Stimulated activated CD4-positive, alpha-beta T cell treated with anti-CD3 and anti-CD28 coated beads, Interleukin-2, amount 100 ng/mL, for 24 hours (primary cell): ENCODE measurements at places on chromosomes 1 and 21.

GRCh38 chr21:39881661-39882060 is 14.4 kb downstream of the PCP4 start:
- DNase-seq = no peak

DNA sequence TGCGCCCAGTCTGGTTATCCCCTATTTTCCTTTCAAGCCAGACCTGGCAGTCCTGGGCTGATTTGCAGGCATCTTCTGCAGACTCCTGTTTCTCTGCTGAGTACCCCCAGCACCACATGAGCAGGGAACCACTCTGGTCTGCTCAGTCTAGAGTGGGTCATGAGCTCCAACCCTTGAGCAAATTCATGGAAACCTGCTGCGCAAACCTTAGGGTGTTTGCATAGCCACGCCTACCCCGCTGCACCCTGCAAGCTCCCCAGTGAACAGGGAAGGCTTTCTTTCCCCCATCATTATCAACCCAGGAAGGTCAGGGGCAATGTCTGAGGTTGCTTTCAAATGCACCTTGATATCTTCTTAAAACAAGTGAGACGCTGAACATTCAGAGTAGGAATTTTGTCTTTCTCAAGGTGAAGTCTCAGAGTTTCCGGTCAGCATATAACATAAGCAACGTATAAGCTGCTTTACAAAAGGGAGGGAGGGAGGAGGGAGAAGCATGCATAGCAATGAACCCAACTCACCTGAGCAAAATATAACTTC is 11.1 kb upstream of the KCNE1 start:
- no peak for DNase-seq

DNA sequence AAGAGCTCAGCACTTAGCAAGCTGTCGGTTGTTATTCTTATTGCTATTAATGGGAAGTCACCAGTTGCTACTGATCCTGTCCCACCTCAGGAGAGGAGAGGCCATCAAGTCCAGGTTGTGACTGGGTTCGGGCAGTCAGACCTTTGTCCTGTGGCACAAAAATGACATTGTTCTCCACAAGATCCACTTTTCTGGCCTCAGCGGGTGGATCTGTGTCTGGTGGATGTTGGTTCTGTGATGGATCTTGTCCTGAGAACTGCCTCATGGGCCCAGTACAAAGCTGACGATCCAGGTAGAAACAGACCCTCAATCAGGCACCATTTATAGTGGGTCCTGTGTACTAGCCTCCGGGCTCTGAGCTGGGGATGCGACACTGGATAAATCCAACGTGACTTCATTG is 26.9 kb downstream of the TRIM67 start:
- no peak for DNase-seq

GRCh38 chr1:218345673-218346390 is 696 bp downstream of the TGFB2 start:
- DNase-seq = peak; percentile 38

DNA sequence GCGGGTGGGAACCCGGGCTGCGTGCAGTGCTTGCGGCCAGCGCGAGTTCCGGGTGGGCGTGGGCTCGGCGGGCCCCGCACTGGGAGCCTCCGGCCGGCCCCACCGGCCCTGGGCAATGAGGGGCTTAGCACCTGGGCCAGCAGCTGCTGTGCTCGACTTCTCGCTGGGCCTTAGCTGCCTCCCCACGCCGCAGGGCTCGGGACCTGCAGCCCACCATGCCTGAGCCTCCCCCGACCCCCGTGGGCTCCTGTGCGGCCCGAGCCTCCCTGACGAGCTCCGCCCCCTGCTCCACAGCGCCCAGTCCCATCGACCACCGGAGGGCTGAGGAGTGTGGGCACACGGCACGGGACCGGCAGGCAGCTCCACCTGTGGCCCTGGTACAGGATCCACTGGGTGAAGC is 23.7 kb upstream of the CLIC4 start:
- no peak for DNase-seq

- DNase-seq = no peak
These were observed 35.2 kb upstream of the ABCA4 start for GRCh38 chr1:94156096-94156625.

- DNase-seq = no peak
These were observed 1.2 kb downstream of the RGL1 start for GRCh38 chr1:183806125-183806524.

GRCh38 chr21:31607791-31608190 is 51.7 kb upstream of the SOD1 start:
- DNase-seq = no peak

DNA sequence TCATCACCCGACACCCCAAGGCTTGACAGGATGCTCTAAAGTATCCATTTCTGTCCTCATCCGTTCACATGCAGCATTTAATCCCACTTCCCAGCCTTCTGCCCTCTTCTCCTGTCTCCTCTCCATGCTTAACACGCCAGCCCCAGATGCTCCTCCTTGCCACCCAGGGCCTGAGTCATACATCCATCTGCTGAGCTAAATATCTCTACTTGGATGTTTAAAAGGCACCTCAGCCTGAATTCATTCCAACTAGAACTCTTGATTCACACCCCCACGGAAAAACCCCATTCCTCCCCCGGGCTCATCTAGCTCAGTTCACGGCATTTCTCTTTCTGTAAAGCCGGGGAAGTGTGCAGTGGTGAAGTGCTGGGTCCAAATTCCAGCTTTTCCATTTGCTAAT is 27.7 kb downstream of the TEX35 start:
- DNase-seq = no peak

DNA sequence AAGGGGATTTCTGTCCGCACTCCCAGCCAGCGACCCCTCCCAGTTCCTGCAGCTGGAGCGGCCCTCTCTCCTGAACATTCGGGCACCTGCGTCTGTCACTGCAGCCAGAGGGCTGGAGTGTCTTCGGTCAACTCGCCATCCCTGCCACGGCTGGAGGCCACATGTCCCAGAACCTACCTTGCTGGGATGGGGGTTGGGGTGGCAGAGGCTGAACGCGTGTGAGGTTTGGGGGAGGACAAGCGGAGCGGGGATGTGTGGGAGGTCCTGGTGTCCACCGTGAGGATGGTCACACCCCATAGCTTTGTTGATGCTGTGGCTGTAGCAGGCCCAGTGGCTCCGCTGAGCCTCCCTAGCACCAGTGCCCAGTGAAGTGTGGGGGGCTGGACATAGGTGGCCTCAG is 14.8 kb upstream of the C1orf174 start:
- DNase-seq = no peak

DNA sequence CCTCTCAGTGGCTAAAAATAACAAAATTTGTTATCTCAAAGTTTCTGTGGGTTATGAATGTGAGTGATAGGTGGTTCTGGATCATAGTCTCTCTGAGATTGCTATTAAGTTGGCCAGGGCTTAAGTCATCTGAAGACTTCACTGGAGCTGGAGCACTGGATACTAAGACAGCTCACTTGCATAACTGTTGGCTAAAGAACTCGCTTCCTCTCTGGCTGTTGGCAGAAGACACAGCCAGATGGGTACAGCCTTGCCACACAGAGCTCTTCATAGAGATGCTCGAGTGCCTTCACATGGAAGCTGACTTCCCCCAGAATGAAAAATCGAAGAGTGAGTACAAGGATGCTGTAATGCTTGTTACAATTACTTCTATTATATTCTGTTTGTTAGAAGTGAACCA is 333.8 kb downstream of the ZP4 start:
- DNase-seq = no peak

- DNase-seq = no peak
These were observed 132.2 kb downstream of the CLIC6 start for GRCh38 chr21:34800797-34801518.

DNA sequence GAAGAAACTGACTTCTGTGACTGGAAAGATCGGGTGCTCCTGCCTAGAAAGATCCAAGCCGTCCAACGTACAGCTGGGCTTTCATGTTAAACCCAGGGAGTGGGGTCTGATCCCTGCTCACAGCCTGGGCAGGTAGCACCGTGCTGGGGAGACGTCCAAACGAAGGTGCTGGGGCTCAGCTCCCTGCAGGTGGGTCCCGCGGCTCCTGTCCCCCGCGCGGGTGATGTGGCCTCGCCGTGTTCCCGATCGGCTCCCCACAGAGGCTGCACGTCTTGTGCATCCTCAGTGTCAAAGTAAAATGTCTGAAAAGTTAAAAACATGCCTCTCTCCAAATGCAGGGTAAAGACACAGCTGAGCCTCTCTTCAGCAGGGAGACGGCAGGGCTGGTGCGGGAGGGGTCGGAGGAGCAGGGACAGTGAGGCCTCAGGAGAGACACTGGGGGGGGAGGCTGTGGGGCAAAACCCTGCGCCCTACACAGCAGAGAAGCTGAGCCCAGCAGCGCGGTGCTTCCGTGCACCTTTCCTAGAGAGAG is 40.1 kb upstream of the COL6A2 start:
- DNase-seq = no peak

DNA sequence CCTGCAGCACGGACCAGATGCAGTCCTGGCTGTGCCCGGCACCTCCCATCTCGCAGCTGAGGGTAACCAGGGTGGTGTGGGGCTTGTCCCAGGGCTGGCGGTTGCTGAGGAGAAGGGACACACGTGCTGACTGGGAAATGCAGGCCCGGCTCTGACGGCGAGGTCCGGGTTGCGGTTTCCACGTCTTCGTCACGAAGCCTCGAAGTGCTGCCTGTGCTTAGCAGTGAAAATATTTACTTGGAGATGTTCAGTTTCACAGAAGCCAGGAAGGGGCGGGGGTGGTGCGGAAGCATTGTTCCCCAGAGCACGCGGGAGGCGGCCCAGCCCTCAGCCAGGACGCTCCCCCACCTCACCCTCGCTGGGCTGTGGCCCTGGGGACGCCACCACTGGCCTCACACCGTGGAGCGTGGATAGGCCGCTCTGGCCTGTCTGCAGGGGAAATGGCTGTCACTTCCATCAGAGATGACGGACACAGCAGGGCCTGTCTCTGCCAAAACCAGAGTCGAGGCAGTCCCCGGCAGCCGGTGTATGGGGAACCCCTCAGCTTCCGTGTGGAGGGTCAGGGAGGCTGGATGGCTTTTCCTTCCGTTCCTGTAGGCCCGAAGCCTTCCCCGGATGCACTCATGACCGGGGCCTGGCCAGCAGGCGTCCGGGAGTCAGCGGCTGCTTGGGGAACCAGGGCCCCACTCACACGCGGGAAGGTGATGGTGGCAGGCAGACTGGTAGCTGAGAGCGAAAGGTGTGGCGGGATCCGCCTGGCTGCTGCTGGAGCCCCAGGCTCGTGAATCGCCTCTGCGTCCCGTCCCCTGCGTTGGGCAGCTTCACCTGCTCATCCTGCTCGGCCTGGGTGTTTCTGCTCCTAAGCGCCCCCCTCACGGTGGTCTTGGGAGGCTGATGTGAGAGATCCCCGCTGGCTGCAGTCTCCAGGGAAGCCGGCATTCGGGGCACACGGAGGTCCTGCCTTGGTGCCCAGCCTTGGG is 14.7 kb upstream of the POFUT2 start:
- peak; percentile 57 for DNase-seq

DNA sequence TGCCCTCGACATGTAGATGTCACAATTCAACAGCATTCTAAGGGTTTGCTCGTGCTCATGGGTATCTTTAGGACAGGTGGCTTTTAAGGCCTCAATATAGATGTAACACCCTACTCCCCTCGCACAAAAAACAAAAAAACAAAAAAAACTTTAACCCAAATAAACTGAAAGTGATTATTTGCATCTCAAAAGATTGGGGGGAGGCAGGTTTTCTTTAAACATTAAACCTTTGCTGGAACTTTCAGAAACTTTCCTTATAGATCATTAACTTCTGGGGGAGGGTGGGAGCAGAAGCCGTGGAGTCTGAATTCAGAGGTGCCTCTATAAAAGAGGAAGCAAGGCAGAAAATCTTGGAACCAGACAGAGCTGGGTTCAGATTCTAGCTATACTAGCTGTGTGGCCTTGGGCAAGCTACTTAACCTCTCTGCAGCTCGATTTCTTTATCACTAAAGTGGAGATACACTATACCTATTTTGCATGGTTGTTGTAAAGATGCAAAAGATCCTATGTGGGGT is 3.2 kb upstream of the KIAA1614 start:
- DNase-seq = no peak

DNA sequence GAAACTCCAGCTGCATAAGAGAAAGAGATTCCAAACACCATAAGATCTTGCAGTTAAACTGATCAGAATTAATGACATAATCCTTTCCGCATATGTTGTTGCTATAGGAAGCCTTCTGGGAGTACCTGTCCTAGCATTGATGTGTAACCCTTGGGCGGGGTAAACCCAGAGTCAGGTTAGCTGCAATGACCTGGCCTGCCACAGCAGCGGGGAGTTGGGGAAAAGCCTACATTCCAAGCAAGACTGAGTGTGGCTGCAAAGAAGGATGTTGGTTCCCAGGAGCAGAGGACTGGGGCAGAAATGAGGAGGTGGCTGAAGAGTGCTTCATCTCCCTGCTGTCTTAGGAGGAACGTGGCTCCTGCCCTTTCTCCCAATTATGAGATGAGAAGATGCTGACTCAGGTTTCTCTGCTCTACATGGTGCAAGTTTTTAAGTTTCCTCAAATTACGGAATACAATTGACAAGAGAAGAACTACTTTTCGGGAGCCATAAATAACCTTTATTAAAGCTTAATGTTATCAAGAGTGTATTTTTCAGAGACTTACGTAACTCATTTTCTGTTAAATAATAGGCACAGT is 142.1 kb downstream of the RYR2 start:
- DNase-seq = no peak

DNA sequence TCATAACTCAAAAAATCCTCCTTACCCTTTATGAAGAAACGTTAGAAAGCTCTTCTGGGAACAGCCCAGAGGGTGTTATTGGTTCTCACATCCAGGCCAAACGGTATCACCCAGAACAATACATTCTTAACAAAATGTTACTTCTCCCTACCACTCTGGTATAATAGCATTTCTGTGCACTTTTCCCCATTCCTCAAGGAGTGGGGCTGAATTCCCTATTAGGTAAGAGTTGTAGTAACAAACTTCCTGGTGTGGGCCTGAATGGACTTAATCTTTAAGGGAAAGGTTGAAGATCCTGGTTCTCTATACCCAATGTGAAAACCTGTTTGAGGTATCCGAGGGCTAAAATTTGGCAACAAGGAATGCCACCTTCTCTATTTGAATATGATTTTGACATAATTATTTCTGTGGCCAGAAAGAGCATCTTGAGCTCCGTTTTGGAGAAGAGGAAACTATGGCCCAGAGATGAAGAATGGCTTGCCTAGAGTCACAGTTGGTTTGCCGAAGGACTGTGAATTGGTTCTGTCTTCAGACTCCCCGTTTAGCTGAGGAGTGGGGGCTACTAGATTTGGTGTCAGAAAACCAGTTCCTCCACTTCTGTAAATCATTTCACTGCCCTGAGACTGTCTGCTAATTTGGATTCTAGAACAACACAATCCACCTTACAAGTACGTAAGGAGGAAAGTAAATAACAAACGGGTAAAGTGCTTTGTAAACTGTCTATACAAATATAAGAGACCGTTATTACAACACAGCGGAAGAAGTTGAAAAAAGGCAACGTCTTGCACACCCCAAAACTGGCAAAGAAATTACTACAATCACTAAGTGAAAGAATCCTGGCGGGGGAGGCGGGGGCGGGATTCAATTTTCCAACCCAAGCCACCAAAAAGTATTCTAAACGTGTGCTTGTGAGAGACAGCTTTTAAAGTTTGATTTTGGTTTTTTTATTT is 2.3 kb downstream of the ANP32E start:
- DNase-seq = peak; percentile 61

- no peak for DNase-seq
These were observed 53.5 kb upstream of the SELENON start for GRCh38 chr1:25746299-25747045.
